Activated CD4-positive, CD25-positive, alpha-beta regulatory T cell treated with anti-CD3 and anti-CD28 coated beads, Interleukin-2, amount 50 U/mL, for 24 hours (primary cell): ENCODE measurements at places on chromosomes 1 and 21.

GRCh38 chr1:170853302-170853701, 82.0 kb upstream of the MROH9 start:
- no peak for ATAC-seq

DNA sequence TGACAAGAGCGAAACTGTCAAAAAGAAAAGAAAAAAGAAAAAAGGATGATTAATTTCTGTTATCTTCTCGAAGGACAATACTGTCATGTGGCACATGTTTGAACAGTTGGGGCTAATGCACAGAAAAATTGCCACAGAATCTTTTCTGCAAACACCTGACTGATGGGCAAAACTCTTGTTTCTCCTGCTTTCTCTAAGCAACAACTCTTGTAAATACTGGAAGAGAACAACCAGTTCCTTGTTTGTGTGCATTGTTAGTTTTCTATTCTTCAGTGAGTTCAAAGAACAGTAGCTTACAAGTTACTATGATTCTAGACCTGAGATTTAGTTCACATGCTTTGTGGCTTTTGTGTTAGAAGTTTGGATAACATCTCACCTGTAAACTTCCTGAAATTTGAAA, 60.7 kb downstream of the CDC14A start:
- no peak for ATAC-seq

GRCh38 chr1:169132512-169133227, 26.2 kb downstream of the ATP1B1 start:
- ATAC-seq, result no peak

DNA sequence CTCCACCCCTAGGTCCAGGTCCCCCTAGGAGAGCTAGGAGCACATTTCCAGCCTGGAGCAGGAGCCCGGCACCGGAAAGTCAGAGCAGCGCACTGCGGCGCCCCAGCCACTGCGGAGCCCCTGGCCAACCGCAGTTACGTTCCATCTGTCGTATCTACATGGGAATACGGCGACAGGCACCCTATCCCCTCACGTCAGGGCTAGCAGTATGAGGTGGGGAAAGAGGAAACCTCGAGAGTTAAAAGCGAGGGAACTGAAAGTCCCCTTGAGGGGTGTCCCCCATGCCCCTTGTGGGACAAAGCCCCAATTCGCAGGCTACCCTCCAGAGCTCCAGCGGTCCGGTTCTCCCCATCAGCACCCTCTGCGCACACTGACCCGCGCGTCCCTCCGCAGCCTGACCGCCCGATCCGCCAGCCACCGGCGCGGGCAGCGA, 995 bp downstream of the COLGALT2 start:
- no peak for ATAC-seq

DNA sequence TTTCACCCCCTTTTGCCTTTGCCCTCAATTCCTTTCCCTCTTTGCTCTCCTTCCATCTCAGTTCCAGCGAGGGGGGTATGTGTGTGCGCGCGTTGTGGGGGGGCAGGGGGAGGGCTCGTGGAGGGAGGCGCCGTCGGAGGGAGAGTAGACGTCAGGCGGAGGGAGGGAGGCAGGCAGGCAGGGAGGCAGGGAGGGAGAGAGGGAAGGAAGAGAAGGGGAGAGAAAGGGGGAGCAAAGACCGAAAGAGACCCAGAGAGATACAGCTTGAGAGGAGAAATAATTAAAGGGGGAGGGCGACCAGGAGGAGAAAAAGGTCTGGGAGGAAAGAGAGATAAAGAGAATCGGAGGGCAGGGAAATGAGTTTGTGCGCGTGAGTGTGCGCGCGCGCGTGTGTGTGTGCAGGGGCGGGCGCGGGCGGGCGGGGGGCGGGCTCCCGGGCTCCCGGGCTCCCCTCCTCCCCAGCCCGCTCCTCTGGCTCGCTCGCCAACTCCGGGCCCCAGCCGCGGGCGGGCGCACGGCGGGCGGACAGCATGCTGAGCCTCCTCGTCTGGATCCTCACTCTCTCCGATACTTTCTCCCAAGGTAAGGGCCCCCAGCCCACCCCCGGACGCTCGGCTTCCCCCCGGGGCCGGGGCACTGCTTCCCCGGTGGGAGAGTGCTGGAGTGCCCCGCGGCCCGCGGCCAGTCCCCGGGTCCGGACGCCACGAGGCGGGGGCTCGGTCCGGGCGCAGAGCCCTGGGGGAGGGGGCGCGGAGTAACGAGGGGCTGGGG, at the start of gene KIRREL1:
TSS of gene KIRREL1 (plus strand) at position 499 of the 771 bp plus-strand sequence. CDS start at position 531, 32 bp downstream.
- ATAC-seq, result no peak
